ENCODE measurements at places on chromosomes 5 and 9. TPM values are rescaled to one million over a fixed set of nuclear protein-coding genes. Genes with fewer than 3 reads are reported as not detected.

KCTD16 gene
- not detected for total RNA-seq

CATSPER3 gene
- total RNA-seq = 0.98 TPM

GABRB2 gene
- total RNA-seq = 0.29 TPM

C9 gene
- total RNA-seq = not detected

KCNMB1 gene
- not detected for total RNA-seq

SURF1 gene
- total RNA-seq = 38.9 TPM

ACTBL2 gene
- total RNA-seq = not detected

PCDH1 gene
- not detected for total RNA-seq

ABCA1 gene
- 2.3 TPM for total RNA-seq

FBN2 gene
- total RNA-seq = not detected

KCNIP1 gene
- not detected for total RNA-seq

TAF1L gene
- not detected for total RNA-seq

STOM gene
- total RNA-seq = 11.3 TPM

GLRA1 gene
- not detected for total RNA-seq

PCDHGB4 gene
- total RNA-seq = 0.91 TPM

GRM6 gene
- total RNA-seq = not detected

DIPK1B gene
- 1.5 TPM for total RNA-seq

DMGDH gene
- not detected for total RNA-seq

HARS1 gene
- 78.2 TPM for total RNA-seq

TLX3 gene
- not detected for total RNA-seq

GABRA6 gene
- not detected for total RNA-seq

COX7C gene
- total RNA-seq = 584 TPM

AQP3 gene
- total RNA-seq = 0.95 TPM

PDGFRB gene
- total RNA-seq = 1.8 TPM

AQP7 gene
- total RNA-seq = not detected

OR1Q1 gene
- not detected for total RNA-seq

SLC6A7 gene
- total RNA-seq = not detected

RIMOC1 gene
- total RNA-seq = 26.0 TPM

IL31RA gene
- not detected for total RNA-seq

CDO1 gene
- not detected for total RNA-seq

PTGDS gene
- total RNA-seq = not detected

ENTREP1 gene
- total RNA-seq = not detected

CARD9 gene
- total RNA-seq = 0.89 TPM

BAAT gene
- not detected for total RNA-seq

SHISAL2B gene
- not detected for total RNA-seq

DNAI1 gene
- not detected for total RNA-seq

S100Z gene
- not detected for total RNA-seq

ARL14EPL gene
- total RNA-seq = not detected

SH3PXD2B gene
- total RNA-seq = 0.02 TPM

PCDHA11 gene
- not detected for total RNA-seq

ZNG1C gene
- 53.1 TPM for total RNA-seq

ETF1 gene
- 99.6 TPM for total RNA-seq

Data from activated B cell treated with CpG ODN at 0.5 μM for 24 hours (primary cell).